ENCODE measurements at places on chromosomes 16 and 17.

DNA sequence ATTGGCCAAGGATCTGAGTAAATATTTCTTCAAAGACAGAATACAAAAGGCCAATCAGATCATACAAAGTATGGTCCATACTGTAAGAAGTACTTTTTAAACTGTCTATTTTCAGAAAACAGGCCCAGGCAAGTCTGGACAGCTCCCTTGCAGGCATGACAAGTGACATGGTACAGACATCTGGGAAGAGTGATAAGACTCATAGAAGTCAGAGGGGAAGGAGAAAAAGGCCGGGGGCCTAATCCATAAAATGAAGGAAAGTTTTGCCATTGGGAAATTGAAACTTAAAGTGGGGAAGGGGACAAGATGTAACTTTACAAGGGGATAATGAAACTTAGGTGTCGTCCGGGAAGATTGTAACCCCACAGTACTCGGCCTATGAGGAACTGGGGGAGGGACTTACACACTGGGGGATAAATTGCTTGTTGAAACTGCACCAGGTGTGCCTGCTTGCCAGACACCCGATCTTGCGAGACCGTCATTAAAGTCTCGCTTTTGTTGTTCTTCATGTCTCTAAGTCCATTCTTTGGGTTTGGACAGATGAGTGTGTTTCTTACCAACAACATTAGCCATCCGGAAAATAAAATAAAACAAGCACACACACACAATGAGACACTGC lies 684.0 kb downstream of the CDH11 start:
- no peak for DNase-seq

GRCh38 chr17:66965801-66966262 lies 1.3 kb downstream of the CACNG4 start:
- DNase-seq = no peak

DNA sequence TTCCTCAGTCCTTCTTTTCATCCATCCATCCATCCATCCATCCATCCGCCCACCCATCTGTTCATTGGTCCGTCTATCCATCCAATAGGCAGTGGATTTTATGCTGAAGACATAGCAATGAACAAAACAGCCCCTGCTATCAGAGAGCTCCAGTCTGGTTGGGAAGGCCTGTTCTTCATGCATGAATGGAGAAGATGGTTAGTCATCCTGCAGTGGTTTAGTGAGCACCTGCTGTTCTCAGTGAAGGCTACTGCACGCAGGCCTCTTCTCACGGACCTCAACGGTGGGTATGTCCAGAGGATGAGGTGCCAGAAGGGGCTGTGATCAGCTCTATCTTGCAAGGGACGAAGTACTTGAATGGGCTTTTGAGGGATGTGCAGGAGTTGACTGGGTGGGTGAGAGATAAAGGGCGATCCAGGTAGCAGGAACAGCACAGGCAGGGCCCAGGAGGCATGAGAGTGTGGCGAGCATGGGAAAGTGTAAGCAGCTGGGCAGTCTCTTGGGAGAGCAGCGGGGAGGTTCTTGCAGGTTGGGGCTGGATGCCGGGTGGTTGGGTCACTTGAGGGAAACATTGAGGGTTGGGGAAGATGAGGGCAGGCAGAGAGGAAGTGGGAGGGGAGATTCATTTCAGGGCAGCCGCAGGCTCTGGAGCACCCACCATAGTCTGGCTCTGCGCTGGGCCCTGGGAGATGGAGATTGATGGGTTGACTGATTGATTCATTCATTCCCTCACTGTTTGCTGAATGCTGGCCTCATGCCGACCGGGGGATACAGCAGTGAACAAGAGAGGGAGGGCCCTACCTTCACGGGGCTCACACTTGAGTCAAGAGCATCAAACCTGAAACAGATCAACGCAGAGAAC lies 115.0 kb upstream of the CIBAR2 start:
- no peak for DNase-seq

GRCh38 chr17:29094101-29094708 lies 51.3 kb downstream of the PIPOX start:
- no peak for DNase-seq

DNA sequence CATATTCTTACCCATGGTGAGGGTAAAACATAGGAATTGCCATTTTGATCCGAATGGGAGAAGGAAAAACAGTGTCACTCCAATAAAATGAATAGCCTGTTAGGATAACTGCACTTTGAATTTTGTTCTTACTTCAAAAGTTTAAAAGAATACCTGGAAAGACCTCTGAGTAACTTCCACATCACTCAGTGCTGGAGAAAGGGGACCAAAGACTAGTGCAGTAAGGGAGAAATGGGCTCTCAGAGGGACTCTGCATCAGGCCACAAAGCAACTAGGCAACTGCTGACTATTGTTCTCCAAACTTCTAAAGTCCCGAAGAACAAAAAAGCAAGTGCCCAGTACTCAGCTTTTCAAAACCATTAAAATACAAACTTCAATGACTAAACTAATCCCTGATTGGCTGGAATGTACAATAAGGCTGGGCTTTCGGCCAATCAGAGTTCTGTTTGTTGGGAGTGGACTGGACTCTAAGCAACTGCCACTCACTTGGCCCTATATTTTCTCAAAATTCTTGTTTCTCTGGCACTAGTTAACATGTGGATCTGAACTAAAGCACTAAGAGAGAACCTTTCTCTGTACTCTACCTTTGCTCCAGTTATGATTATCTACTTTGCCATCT lies 6.2 kb downstream of the DNAJC7 start:
- no peak for DNase-seq

Data from occipital lobe (tissue), 3 donors.